ENCODE measurements at places on chromosomes 5 and 9.

GRCh38 chr5:7876867-7877266 lies 7.9 kb downstream of the MTRR start:
- no peak for DNase-seq

DNA sequence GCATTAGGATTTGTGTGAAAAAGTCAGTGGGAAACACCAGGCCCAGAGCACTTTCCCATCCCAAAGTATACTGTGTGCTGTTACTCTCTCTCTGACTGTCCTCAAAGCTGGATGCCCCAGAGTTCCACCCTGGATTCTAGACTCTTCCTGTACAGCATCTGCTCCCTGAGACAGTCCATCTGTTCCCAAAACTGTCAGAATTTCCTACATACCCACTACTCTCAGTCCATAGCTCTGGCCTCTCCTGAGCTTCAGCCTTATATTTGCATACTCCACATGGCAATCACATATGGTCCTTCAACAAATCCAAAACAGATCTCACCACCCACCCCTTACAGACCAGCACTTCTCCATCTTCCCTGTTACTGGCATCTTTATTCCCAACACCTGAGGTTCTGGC lies 9.5 kb downstream of the ELP1 start:
- DNase-seq, result no peak

DNA sequence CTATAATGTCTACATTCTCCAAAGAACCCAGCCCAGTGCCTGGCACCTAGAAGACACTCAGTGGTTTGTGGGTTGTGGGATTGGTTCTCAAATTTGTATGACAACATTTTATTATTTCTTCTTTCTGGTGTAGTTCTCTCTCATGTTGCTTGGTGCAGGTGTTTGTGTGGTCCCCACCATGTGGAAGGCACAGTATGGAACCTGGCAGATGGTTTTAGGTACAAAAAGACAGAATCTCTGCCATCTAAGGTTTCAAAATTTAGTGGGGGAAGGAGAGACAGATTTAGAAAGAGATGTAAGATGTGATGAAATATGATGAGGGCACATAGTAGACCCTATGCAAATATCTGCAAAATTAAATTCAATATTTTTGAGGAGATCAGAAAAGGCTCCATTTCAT lies 323.8 kb downstream of the CDK5RAP2 start:
- no peak for DNase-seq

DNA sequence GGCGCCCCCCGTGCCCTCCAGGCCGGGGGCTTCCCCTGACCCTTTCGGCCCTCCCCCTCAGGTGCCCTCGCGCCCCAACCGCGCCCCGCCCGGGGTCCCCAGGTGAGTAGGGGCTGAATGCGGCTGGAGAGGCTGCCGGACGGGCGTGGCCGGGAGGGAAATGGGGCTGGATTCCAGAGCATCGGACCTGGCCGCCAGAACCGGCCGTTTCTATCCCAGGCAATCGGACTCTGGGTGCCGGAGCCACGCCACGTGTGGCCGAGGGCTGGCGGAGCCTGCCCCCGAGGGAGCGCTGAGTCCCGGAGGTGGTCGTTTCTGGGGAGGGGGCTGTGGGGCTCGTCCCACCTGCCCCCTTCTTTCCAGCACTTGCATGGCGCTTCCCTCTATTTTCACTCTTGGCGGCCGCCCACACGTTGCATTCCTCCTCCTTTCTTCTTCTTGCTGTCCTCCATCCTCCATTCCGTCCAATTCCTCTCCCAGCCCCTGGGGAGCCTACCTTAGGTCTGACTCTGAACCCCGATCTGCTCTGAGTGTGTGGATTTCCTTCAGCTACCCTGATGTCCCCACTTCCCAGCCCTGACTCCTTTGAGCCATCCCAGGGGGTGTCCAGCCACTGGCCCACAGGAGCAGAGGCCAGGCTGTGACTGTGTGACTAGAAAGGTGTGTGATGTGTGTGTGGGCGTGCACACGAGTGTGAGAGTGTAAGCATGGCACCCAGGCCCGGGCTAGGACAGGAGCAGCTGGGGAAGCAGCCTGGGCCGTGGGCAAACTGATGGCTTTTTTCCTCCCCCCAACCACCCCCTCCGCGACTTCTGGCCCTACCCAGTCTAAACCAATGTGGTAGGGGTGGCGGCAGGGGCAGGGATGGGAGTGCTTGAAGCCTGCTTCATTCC lies 24.7 kb downstream of the GOLGA2 start:
- no peak for DNase-seq

DNA sequence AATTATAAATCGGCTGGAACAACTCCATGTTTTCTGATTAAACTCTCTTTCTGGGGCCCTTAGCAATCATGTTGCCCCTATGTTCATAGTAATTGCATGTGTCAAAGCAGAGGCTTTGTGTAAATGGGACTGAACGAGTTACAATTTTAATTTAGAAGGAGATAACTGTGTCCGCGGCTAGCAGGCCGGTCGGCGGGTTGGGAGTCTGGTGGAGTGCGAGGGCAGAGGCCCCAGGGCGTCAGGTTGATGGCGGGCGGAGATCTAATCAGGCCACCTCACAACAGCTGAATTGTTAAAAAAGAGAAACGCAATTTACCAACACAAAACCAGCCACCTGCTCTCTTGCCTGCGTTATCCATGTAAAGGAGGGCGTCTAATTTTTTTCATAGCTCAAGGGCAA lies 134.9 kb upstream of the LPCAT1 start:
- DNase-seq, result no peak

- DNase-seq, result no peak
Observed at GRCh38 chr9:6551136-6551535, 94.4 kb downstream of the GLDC start.

DNA sequence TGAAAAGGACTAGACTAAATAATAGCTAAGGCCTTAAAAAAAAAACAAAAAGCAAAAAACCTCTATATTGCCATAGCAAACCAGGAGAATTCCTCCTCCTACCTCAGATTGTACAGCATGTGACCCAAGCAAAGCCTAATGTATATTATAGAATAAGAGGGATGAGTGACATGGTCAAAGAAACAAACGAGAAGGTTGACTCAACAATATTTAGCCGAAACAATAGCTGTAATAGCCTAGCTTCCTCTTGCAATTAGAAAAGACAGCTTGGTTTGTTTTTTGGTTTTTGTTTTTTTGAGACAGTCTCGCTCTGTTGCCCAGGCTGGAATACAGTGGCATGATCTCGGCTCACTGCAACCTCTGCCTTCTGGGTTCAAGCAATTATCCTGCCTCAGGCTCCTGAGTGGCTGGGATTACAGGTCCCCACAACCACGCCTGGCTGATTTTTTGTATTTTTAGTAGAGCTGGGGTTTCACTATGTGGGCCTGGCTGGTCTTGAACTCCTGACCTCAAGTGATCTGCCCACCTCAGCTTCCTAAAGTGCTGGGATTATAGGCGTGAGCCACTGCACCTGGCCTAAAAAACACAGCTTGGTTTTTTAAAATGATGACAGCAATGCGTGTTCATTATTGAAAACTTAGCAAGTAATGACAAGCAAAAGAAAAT lies 5.6 kb downstream of the NLN start:
- DNase-seq, result no peak

DNA sequence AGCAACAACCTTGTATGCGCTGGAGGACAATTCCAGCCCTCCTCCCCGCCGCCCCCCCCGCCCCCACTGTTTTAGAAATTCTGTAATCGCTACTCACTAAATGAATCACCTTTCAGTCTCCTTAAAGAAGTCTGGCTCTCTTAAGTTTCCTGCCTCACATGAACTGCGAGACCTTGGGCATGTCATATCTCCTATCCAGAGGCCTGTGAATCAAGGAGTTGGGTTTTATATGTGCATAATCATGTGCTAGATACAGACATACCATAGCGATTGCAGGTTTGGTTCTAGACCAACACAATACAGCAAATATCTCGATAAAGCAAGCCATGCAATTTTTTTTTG lies 337 bp upstream of the DMAC1 start:
- DNase-seq, result no peak

DNA sequence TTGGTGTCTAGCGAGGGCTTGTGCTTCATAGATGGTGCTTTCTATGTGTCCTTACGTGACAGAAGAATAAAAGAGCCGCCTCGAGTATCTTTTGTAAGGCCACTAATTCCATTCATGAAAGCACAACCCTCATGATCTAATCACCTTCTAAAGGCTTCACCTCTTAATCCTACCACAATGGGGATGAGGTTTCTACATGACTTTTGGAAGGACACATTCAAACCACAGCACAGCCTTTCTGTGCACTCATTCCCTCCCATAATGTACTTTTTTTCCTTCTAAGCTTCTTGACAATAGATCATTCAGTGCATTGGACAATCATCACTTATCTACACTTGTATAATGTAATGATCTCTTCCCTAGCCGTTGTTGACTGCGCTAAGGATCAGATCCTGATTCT lies 774.8 kb downstream of the BRINP1 start:
- DNase-seq, result no peak

- no peak for DNase-seq
Observed at GRCh38 chr9:109011231-109011671, 2.0 kb downstream of the CTNNAL1 start.

DNA sequence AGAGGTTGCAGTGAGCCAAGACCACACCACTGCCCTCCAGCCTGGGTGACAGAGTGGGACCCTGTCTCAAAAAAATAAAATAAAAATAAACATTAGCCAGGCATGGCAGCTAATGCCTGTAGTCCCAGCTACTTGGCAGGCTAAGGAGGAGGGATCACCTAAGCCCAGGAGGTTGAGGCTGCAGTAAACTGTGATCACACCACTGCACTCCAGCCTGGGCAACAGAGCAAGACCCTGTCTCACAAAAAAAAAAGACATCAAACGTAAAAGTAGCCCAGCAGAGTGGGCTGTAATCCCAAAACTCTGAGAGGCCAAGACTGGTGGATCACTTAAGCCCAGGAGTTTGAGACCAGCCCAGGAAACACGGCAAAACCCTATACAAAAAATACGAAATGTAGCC lies 19.0 kb downstream of the UIMC1 start:
- no peak for DNase-seq

- DNase-seq, result no peak
Observed at GRCh38 chr9:80158131-80158530, 586.4 kb downstream of the TLE4 start.

DNA sequence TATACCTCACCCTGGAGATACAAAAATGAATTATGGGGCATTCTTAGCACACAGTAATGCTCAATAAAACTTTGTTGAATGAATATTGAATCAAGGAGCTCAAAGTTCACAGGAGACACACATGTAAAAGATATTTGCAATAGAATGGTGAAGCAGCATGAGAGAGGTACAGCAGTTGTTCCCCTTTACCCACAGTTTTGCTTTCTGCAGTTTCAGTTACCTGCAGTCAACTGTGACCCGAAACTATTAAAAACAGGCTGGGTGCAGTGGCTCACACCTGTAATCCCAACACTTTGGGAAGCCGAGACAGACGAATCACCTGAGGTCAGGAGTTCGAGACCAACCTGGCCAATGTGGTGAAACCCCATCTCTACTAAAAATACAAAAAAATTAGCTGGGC lies 2.4 kb upstream of the OR5C1 start:
- no peak for DNase-seq

DNA sequence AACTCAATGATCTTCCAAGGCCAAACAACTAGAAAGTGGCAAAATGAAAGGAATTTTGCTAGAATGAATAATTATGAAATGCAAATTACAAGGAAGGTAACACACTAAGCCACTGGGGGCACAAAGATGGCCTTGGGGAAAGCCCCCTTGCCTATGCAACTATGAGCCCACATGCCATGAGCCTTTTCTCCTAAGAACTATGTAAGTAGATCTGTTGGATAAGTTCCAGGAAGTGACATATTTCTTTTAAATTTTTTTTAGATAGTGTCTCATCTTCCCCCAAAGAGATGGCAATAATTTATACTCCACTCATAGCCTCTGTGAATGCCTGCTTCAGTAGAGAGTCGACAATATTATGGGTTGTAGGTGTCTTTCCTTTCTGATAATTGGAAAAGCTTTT lies 257.8 kb downstream of the AUH start:
- DNase-seq, result no peak

- DNase-seq, result no peak
Observed at GRCh38 chr5:35004200-35004599, 43.5 kb downstream of the AGXT2 start.

DNA sequence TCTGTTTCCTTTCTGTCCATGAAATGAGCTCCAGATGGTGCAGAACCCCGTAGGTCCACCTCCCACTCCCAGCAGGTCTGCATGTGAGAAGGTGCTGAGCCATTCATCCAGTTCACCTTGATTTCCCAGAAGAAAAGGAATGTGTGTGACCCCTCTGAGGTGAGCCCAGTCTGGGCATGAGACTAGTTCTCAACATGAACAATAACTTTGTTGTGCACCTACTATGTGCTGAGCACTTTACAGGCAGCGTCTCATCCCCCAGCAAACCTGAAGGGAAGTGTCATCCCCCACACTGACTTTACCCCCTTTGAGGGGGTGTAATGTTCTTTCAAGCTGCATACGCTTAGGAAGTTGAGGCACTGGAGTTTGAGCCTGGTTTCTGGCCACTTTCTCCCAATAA lies 61.4 kb downstream of the SMIM23 start:
- DNase-seq, result no peak

GRCh38 chr5:67746103-67746502 lies 469.5 kb upstream of the PIK3R1 start:
- no peak for DNase-seq

GRCh38 chr5:146291421-146292074 lies 47.1 kb upstream of the POU4F3 start:
- DNase-seq, result no peak

DNA sequence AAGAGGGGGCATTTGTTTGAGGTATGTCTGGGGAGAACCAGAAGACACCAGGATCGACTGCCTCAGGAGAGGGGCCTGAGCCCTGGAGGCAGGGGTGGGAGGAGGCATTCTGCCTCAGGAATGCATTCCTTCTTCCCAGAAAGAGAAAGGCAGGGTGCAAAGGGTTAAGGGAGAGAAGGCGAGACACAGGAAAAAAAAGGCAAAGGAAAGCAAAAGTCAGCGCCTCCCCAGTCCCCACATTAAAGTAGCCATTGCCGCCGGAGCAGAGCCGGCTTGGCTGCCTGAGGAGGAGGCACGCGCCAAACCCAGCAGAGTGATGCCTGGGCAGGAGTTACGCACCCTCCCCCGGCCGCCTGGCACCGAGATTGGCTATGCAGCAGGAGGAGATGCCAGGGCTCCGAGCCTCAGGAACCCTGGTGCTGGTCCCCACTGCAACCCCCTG lies 123.8 kb upstream of the PHYKPL start:
- DNase-seq, result no peak

DNA sequence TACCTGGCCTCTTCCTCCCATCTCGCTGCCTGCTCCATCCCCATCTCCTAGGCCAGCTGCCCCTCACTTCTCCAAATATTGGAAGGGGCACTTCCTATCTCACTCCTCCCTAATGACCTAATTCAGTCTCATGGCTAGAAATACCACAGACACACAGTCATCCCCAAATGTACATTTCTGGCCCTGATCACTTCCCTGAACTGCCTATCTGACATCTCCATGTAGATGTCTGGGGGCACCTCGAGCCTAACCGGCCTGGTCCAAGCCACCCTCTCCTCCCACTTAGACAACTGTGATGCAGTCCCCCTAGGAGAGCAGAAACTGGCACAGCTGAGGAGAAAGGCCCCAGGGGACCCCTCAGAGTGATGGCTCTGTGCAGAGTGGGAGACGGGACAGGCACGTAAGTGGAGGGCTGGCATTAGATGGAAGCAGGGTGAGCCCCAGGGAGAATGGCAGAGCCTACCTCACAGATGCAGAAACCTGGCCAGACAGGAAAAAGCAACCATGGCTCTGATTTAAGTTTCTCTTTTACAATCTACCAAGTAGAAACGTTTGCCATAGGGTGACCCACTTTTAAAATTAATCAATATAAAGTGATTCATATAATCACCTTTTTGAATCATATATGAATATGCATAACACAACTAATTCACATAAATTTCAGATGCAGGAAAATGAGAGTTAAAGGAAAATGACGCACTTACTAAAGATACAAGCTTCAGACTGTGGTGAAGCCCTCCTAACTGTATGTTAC lies 22.1 kb downstream of the CAMSAP1 start:
- no peak for DNase-seq

Measured in activated T-helper 9 cell treated with anti-CD3 and anti-CD28 coated beads, Interleukin-2, amount 50 U/mL, for 16 hours (primary cell).